ENCODE measurements at places on chromosomes 12 and 14.
A peak's percentile ranks its signal among the peaks of the same experiment; 100 is the strongest.

GRCh38 chr12:76449583-76449982 is 101.4 kb upstream of the BBS10 start:
- DNase-seq = no peak

GRCh38 chr14:101071493-101071906 is 168.0 kb upstream of the RTL1 start:
- peak; percentile 49 for DNase-seq

GRCh38 chr12:49109641-49110463 is 795 bp downstream of the LMBR1L start:
- DNase-seq = peak; percentile 61

- no peak for DNase-seq
These were observed 122.7 kb downstream of the SSPN start for GRCh38 chr12:26317942-26318575.

DNA sequence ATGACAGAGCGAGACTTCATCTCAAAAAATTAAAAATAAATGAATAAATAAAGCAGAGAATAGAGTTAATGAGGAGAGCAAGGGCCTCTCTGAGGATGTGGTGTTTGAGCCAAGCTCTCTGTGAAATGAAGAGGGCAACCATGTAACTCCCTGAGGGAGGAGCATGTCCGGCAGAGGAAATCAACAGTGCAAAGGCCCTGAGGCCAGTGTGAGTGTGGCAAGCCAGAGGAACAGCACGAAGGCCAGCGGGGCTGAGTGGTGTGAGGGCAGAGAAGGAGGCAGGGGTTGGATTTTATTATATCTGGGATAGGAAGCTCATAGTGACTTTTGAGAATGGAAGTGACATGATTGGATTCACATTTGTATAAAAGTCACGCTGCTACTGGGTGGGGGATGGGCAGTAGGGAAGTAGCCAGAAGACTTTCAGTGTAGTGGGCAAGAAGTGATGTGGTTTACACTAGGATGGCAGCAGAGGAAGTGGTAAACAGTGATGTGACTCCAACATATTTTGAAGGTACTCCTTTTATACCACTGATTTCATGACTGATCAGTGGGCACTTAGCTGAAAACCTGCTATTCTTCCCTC is 10.3 kb upstream of the LRP1-AS start:
- DNase-seq = no peak

- DNase-seq = no peak
These were observed 59.0 kb downstream of the CLMN start for GRCh38 chr14:95260537-95261361.

- no peak for DNase-seq
These were observed 226.6 kb downstream of the ALG10B start for GRCh38 chr12:38543151-38543550.

- DNase-seq = no peak
These were observed 105.8 kb upstream of the CPNE8 start for GRCh38 chr12:39011166-39011565.

DNA sequence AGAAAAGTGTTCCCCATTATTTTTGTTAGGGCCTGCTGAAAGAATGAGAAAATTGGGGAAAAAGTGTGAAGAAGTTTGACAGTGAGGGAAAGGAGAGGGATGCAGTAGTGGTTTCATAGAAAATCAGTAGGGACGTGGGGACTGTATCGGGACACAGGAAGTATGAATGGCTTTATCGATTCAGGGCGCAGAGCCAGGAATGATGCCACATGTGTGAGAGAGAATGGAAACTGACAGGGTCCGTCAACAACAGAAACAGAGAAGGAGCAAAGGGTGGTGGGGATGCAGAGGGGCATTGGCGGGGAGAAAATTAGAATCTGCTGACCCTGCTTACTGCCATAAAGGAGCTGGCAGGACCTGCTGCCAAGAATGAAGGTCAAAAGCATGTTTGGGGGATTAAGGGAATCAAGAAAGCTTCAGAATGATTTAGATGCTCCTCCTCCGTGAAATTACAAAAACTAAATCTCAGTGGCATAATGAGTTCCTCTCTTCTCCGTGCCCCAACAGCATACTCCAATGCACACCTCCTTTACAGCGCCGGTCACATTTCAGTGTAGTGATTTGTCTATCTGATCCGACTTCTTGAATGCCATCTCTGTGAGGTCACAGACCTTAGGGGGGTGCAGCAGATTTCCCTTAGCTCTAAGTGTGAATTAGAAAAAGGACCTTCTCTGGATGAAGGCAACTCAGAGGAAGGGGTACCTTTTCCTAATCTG is 92.6 kb downstream of the EMP1 start:
- no peak for DNase-seq

DNA sequence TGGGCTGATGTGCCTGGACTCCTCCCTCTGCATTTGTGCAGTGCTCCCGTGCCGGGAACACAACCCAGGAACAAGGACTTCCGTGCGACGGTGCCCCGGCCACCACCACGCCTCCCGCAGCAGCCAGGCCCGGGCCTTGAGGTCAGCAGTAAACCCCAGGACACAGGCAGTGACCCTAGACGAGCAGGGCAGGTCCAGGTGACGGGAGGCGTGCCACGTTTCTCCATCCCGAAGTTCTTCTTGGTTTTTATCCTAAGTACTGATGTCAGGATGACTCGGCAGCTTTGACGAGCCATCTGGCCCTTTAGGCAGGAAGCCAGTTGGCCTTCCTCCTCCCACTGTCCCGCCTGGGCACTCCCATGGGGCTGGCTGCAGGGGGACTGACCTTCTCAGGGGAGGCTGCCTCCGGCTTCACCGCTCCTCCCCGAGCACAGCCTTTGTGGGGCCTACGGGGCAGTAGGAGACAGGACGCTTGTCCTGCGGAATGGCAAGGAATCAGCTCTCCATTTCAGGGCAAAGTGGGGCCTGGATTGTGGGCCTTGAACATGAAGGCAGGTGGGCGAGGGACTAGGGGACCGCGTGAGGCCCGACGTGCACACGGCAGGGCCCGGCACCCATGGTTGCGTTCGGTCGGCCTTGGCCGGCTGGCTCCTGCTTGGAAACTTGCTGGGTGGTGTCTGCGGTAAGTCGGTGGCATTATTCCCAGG is 94.1 kb downstream of the FBXL14 start:
- DNase-seq = no peak

DNA sequence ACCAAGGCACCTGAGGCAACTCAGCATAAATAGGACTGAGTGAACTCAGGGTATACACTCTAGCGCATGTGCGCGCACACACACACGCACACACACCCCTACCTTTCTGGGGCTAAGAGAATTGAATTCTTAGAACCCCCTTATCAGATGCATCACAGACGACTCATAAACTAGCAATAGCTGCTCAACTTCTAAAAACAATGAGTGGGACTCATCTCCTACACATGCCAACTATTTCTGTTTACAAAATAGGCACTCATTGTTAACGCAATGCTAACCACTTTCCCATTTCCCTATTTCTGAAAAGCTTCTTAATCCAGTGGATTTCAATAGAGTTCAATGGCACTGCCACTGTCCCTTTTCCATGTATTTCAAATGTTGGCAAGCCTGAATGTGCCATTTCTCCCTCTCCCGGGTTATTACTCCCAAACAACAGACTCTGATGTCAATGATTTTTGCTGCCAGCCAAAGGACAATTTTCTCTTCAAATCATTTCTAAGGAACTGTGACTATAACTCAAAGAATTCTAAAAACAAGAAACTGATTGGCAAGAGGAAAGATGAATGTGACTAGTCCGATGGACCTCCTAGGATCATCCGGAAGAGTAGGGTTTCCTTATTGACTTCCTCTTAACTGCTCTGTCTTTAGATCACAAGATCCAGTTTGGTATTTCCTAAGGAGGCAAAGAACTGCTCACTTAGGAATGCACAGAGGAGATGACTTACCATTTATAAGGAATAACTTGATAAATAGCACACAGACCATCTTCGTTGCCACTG is 48.8 kb downstream of the SLC38A1 start:
- DNase-seq = no peak

- DNase-seq = peak; percentile 61
These were observed 79.2 kb upstream of the NCOR2 start for GRCh38 chr12:124646385-124647230.

- DNase-seq = peak; percentile 69
These were observed at the start of gene WIF1 for GRCh38 chr12:65121049-65121955. Gene WIF1 (minus strand): TSS chr12:65121305. CDS start chr12:65121191, 114 bp downstream.

DNA sequence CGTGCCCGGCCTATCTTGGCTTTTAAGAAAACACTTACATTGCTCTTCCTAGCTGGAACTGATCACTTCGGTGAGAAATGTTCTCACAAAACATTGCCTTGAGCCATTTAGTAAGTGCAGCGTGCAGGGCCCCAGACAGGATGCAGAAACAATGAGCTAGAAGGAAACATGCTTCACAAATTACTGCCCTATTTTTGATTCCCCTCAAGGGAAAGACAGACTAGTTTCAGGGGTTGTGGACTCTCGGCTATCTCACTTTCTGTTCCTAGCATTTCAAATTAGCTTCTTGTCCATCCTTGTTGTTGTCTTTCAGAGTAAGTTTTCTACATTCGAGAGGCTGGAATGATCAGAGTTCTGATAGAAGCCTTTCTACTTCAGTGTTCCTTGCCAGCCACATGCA is 21.6 kb downstream of the TGFB3 start:
- no peak for DNase-seq

DNA sequence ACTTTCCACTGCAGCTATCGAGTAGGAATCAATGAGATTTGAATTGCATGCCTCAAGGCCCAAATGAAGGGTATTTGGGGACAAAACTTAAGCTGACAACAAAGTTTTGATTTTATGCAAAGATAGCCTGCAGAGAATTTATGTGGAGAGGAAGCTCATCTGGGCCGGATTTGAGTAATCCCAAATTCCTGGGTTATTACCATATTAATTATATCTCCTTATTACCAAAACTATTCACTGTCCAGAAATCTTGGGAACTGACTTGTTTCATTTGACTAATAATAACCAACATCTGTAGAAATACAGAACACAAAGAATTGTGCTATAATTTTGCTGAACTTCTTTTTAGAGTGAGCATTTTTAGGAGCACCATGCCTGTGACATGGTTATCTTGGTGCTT is 70.4 kb downstream of the KITLG start:
- no peak for DNase-seq

- DNase-seq = no peak
These were observed 175.8 kb upstream of the GRIN2B start for GRCh38 chr12:14157088-14157747.

DNA sequence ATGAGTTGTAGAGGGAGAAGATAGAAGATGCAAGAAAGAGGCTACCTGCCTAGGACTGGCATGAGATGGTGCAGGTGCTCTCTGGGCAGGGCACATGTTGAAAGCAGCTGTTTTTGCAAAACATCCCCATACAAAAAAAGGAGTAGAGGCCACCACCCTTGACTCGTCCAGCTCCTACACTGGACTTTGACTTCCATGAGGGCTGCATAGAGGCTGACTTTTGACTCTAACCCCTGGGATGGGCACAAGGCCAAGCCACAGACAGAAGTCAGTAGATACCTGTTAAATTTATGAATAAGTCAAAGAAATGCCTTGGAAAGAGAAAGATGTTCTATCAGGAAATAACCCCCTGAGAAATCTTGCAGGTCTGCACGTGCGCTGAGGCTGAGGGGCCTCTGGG is 1139.1 kb upstream of the TMEM132C start:
- DNase-seq = no peak

DNA sequence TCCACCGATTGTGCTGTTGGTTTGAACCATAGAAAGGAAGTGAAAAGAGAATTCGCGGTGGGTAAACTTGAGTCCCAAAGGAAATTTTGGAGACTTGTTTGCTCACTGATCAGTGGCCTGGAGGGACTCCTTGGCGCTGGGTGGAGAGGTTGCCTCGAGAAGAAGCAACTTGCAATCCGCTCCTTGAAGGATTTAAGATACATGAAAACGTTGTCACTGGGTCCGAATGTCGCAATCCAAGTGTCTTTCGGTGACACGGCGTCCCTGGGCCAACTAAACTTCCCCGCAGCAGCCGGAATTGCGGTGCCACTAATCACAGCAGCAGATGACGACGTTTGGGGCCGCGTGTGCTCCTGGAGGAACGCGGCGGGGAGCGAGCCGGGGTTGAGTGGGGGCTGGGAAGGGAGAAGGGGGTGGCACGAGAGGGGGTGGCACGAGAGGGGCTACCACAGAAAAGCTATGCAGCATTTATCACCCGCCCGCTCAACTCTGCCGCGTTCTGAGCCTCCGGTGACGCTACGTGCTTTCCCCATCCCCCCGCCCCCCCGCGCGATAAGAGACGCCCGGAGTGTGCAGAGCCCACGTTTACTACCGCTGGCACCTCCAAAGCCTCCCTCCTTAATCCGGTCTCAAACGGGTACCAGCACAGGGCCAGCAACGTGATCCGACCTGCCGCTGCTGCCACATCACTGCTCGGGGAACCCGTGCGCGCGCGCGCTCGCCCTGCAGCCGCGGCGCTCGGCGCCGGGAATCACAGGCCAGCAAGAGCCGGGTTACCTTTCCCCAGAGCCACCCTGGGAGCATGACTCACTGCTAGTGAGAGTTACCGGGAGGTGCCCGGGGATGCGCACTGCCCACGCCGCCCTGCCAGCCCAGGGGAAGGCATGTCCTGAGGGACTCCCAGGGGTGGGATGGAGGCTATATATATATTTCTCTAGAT is 833 bp upstream of the BHLHE41 start:
- no peak for DNase-seq

- DNase-seq = no peak
These were observed 1616.5 kb upstream of the FLRT2 start for GRCh38 chr14:83913476-83913875.

GRCh38 chr12:131105736-131106348 is 152.1 kb downstream of the ADGRD1 start:
- DNase-seq = peak; percentile 25

DNA sequence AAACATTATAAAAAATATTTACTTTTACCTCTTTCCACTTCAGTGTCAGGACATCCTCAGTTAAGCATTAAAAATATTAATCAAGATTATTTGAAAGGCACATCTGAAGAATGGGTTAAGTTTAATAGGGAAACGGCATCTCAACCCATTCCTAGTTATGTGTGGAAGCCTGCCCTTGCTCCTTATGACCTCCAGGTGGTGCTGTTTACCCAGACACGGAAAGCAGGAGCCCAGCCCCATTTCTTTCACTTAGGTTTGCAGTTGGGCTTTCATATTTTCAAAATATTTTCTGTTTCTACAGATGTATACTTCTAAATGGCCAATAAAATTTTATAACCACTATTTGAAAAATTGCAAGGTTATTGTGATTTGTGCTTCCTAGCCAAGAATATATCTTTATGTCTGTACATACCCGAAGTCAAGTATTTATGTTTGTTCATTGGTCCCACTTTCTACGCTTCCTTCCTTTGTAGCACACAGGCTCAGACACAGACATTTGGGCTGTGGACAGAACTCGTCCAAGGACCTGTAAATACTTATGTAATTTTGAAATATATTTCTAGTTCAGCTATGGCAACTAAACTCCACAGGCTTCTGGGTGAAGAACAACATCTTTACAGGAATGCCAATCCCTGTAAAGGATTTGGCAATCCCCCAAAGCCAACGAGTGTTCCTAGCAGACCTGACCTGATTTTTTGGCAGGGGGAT is 247.1 kb downstream of the AKAP6 start:
- peak; percentile 77 for DNase-seq

DNA sequence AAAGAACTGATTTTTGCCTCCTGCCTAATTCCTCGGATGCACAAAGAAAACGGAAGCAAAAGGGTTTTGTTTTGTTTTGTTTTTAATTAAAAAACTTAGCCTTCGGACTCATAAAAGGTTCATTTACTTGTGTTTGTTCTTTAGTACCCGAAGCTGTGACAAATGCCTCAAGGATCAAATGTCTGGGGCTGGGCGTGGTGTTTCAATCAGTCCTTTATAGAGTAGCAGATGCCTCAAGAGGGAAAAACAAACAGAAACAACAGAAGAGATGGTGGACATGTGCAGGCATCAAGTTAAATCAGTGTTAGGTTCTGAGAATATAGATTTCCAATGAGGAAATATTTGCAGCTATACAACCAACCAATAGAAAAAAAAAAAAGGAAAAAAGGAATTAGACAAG is 1.6 kb upstream of the WIF1 start:
- no peak for DNase-seq

GRCh38 chr12:110927546-110927945 is 7.2 kb upstream of the MYL2 start:
- no peak for DNase-seq

Measured in left lung (tissue), 14 donors.